Stimulated activated CD8-positive, alpha-beta memory T cell treated with anti-CD3 and anti-CD28 coated beads, Interleukin-15, amount 100 ng/mL, for 1 hour (primary cell): ENCODE measurements at places on chromosomes 3 and 15.

DNA sequence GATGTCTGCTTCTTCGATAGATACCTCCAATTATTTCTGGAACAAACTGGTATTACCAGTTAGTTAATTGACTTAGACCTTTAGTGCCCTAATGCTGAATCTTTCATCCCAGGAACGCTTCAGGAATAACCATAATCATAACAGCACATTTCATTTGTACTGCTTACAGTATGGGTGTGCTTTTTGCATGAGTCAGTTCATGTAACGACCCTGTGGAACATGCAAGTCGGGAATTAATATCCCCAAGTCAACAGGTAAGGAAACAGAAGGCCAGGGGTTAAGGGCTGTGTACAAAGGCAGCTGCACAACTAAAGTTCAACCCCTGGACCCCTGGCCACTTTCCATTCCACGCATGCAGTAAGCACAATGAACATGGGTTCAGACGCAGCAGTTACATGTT is 49.2 kb downstream of the ADCY5 start:
- DNase-seq = no peak

DNA sequence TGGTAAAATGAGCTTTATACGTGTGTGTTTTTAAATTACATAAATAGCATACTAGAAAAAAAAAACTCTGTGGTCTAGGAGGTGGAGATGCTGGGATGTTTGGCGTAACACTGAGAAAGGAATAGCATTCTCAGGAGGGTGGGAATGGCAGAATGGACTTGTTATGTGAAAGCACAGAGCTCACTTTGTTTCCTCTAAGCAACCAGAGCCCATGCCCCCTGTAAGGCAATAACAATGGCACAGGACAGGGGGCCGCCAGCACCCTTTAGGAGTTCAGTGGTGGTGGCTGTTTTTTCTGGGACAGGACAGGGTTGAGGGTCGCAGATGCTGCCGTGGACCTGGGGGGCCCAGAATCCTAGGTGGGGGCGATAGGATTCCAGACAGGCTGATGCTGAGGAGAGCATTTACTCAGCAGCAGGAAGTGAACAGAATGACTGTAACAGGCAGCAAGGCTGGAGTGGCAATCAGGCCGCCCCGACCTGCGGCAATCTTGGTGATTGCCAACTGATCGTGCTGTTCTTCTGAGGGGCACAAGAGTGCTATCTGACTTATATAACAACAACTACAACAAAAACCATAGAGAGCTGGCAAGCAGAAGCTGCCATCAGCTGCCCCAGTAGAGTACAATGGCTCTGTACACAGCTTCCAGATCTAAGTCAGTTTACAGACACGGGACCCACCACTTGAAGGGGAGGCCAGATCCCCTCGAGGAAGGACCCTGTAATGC is 160.4 kb downstream of the UACA start:
- no peak for DNase-seq

GRCh38 chr3:173225351-173225750 is 84.3 kb upstream of the SPATA16 start:
- no peak for DNase-seq

DNA sequence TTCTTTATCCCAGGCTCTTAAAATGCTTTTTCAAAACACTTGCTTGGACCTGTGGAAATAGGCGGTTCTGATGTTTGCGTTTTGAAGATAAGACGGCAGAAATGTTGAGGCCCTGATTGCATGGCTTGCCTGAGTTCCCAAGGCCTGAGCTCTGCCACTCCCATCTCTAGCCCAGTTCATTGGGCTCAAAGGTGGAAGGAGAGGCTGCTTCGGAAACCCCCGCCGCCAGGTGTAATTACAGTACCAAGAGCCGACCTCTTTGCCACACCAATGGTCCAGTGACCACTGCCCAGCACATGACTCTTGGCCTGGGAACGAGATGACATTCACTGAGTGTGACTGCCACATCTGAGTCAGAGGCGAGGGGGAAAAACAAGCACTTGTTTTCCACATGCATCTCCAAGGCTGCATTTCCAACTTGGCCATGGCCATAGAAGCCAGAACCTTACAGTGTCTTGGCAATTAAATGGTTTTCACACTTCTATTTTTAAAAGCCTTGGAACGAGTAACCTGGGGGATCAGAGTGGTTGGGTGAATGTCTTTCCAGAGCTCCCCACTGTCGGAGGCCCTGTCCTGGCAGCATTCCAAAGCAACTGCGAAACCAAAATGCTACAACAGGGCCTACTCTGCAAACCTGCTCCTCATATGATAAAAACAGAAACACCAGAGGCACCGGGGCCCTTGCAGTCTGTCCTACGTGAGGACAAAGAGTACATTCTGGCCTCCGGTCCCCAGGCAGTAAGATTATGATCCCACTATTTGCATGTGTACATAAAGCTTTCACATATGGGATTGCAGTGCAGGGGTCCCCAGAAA is 63.8 kb upstream of the CGNL1 start:
- no peak for DNase-seq
